Inflammatory macrophage treated with lipopolysaccharide for 4 hours (primary cell): ENCODE measurements at places on chromosomes 6 and 20.
A peak's percentile ranks its signal among the peaks of the same experiment; 100 is the strongest.

DNA sequence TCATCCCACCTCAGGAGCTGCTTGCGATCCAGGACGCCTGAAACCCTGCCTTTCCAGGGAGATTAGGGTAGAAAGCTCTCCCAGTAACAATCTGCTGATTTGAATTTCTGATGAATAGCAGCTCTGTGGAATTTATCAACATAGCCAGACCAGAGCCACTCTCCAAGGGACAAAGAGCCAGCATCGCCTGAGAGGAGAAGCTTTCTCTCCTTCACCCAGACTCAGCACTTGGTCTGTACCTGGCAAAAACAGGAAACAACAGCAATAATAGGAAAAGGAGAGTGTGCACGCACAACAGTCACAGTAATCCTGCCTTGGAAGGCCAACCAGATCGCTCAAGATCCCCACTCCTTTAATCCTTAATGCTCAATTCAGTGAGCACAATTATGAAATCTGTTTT lies 22.3 kb upstream of the ROS1 start:
- no peak for DNase-seq

GRCh38 chr6:108159981-108160380 lies 5.8 kb upstream of the NR2E1 start:
- DNase-seq, result no peak

- peak; percentile 28 for DNase-seq
These were observed 97.6 kb downstream of the TCP11 start for GRCh38 chr6:35043381-35044130.

GRCh38 chr20:19683822-19684221 lies 74.2 kb upstream of the RIN2 start:
- no peak for DNase-seq

GRCh38 chr6:139642346-139642745 lies 267.9 kb upstream of the CITED2 start:
- DNase-seq, result no peak

DNA sequence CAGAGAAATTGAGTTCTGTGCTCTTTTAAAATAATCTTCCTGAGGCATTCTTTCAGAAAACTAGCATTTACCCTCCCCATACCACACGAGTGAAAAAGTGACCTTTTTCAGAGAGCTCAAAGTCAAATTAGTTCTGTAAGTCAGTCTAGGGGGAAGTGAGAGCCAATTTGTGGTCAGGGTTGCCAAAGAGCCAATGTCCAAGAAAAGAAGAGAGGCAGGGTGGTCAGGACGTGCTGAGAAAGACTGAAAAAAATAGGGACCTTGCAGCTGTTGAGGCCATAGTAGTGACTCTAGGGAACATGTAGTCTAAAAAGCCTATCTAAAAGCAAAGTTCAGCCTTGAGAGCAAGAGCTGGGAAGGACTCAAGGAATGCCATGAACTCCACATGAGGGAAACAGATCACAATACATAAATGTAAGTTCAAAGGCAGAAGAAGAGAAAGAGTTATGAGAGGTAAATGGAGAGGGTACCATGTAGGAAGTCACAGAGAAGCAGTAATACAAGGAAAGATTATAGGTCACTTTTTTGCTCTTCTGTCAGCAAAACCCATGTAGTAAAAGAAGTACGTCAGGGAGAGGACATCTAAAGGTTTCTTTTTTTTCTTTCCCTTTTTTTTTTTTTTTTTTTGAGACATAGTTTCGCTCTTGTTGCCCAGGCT lies 565.1 kb upstream of the FLRT3 start:
- DNase-seq, result peak; percentile 23

GRCh38 chr6:67544851-67545452 lies 1090.1 kb upstream of the ADGRB3 start:
- DNase-seq, result no peak

GRCh38 chr6:54775576-54775975 lies 71.0 kb upstream of the FAM83B start:
- no peak for DNase-seq

GRCh38 chr6:33416386-33417127 lies 1.4 kb downstream of the CUTA start:
- DNase-seq, result no peak

GRCh38 chr20:17504898-17505635 lies 26.1 kb downstream of the BFSP1 start:
- peak; percentile 80 for DNase-seq

- no peak for DNase-seq
These were observed 83.2 kb upstream of the EYA4 start for GRCh38 chr6:133157995-133158394.

DNA sequence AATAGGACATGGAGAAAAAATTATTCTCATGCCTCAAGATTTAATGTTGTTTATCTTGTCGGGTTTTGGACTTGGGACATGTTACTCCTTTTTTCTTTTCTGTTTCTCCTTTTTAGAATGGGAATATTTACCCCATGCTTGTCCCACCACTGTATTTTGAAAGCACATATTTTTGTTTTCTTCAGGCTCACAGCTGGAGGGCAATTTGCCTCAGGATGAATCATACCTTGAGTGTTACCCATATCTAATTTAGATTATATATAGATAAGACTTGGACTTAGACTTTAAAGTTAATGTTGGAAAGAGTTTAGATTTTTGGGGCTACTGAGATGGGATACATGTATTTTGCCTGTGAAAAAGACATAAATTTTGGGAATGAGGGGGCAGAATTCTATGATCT lies 541.6 kb upstream of the MAN1A1 start:
- DNase-seq, result no peak

DNA sequence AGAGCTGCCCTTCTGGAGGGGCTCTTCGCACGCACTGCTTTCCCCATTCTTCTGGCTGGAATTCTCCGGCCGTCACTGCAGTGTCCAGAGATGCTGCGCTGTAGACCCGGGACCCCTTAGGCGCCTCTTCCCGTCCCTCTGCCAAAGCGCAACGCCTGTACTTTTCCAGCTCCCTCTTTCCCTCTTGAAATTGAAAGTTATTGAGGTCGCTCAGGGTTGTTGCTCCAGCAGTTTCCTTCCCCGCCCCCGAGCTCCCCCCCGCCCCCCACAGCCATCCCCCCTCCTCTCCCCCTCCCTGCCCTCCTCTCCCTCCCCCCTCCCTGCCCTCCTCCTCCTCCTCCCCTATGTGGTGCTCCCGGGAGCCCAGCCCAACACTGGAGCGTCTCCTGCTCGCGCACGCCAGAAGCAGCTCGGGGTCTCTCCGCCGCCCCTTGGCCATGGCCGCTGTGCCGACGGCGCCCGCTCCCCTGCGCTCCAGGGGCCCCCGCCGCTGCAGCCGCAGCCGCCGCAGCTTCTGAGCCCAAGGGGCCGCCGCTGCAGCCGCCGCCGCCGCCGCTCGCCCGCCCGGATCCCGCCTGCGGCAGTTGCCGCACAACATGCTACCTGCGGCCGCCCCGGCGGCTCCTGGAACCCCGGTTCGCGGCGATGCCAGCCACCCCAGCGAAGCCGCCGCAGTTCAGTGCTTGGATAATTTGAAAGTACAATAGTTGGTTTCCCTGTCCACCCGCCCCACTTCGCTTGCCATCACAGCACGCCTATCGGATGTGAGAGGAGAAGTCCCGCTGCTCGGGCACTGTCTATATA lies at the start of gene RSPO3:
Gene RSPO3 (plus strand): TSS at position 374 of the 804 bp plus-strand sequence. CDS start 522 bp downstream, outside the sequence.
- peak; percentile 26 for DNase-seq

- DNase-seq, result no peak
These were observed 74.6 kb upstream of the TAB2 start for GRCh38 chr6:149242883-149243282.

DNA sequence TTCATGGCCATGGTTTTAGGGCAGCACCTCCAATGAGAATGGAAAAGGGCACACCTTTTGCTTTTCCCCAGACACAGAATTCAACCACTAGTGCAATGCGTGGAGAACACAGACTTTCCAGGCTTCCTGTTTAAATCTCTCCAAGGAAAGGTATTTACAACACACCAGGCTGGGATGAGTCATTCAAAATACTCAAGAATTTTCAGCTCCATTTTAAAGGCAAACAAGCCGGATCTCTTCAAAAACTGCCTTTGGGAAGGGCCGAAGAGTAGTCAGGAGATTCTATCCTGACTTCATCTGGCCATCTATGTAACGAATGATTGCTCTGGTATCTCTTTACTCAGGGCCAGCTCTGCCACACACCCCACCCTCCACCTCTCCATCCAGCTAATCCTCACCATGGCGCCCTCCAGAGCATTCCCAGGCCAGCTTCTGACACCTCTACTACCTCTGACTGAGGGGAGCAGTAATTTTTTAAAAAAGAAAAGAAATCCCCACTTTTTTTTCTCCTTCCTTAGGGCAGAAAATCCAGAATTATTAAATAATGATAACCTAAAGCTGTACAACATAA lies 254.6 kb downstream of the LY86 start:
- DNase-seq, result peak; percentile 7

DNA sequence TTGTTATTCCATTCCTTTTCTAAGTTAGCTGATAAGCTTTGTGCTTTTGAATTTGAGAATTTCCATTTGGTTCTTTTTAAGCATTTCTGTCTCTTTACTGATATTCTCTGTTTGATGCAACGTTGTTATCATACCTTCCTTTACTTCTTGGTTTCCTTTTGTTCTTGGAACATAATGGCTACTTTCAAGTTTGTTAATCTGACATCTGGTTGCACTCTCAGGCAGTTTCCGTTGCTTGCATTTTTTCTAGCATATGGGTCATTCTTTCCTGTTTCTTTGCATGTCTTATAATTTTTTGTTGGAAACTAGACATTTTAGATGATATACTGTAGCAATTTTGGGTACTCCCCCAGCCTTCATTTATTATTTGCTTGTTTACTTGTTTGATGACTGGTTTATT lies 12.5 kb downstream of the CDC5L start:
- DNase-seq, result no peak

- DNase-seq, result no peak
These were observed 209.0 kb downstream of the SIM1 start for GRCh38 chr6:100255701-100256100.

- DNase-seq, result no peak
These were observed 12.4 kb upstream of the MYT1 start for GRCh38 chr20:64151633-64152530.

DNA sequence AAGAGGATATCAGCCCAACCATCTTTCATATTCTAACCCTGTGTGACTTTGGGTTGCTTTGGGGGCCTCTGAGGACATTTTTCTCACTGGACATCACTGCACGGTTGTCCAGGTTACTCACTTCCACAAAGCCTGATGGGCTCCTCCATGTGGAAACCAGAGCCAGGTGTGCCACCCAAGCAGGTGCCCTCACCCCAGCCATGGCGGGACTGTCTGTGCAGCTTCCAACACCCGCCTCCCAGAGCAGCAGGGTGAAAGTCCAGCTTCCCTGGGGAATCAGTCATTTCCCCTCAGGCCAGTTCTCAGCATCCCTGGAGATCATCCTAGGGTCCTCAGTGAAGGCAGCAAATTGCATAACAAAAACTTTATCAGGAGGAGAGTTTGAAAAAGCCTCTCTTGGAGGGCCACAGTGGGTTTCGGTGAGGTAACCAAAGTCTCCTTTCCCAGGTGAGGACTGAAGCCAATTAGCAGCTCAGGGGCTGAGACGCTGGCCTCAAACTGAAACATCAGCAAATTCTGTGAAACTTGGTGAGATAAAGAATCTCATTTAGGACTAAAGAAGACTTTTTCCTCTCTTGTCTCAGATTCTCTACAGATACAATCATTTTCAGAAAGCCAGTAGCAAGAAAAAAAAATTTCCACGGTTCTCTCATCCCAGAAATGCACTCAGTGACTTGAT lies 289.6 kb upstream of the CDH4 start:
- no peak for DNase-seq

GRCh38 chr6:154394571-154394970 lies 38.0 kb upstream of the IPCEF1 start:
- DNase-seq, result no peak

DNA sequence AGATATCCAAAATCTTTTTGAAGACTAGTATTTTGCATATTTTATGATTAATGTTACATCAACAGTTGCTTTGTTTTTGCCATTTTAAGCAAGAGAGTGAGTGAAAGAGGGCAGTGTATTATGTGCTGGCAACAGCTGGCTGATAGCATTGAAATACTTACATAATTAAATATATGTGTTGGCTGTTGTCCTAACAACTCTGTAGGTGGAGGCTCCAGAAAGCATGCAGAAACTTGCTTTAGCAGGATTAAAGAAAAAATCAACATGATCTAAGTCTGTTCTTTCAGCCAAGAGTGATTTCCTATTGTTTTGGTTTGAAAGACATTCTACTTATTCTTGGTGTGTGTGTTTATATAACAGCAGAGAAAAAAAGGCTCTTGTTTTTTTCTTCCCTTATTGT lies 127.5 kb downstream of the CDKAL1 start:
- peak; percentile 9 for DNase-seq

DNA sequence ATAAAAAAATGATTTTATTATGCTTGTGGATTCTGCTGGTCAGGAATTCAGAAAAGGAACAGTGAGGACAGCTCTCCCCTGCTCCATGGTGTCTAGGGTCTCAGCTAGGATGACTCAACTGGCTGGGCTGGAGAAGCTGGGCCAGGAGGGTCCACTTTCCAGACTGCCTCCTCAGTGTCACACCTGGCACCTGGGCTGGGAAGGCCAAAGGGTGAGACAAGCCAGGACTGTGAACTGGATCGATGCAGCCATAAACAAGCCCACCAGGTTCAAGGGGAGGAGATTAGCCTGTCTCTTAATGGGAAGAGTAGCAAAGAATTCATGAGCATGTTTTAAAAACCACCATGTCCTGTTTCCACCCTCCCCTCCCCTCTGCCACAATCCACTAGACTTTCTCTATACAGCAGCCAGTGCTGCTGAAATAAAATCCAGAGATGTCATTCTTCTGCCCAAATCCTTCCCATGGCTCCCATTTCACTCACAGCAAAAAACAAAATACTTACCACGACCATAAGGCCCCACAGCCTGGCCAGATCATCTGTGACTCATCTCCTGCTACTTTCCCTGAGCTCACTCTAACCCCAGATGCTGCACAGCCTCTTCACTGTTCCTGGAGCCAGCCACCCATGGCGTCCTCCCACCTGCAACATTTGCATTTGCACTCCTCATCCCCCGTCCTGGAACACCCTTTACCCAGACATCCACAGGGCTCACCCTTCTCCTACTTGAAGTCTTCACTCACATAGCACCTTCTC lies 13.8 kb downstream of the SPTLC3 start:
- DNase-seq, result no peak

- peak; percentile 12 for DNase-seq
These were observed 33.5 kb upstream of the MCM9 start for GRCh38 chr6:118968416-118968815.

DNA sequence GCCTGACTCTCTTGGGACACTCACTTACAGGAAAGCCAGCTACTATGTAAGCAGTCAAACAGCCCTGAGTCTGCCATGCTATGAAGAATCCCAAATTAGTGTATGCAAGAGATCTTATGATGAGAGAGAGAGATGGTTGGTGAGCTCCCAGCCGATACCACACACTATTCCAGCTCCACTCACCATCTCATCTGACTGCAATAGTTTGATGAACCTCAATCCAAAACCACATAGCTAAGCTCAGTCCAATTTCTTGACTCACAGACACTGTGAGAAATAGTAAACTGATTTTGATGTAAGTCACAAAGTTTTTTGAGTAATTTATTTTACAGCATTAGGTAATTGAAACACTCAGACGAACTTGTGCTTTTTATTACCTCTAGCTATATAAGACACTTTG lies 441.4 kb downstream of the COL12A1 start:
- DNase-seq, result no peak

GRCh38 chr6:21438237-21438985 lies 155.1 kb upstream of the SOX4 start:
- peak; percentile 87 for DNase-seq
